ENCODE measurements at places on chromosomes 7 and 10. TPM values are rescaled to one million over a fixed set of nuclear protein-coding genes. Genes with fewer than 3 reads are reported as not detected.

Gene WNT8B
- not detected for total RNA-seq

Gene NACAD
- total RNA-seq = 2.9 TPM

Gene ADGRA1
- total RNA-seq = not detected

Gene IQUB
- 0.26 TPM for total RNA-seq

Gene SLC18A3
- total RNA-seq = not detected

Gene CPN1
- not detected for total RNA-seq

Gene KAT6B
- total RNA-seq = 9.6 TPM

Gene GNAT3
- total RNA-seq = not detected

Gene CLDN4
- 0.19 TPM for total RNA-seq

Gene AMPH
- total RNA-seq = 0.19 TPM

Data from LHCN-M2 (cell line).